ENCODE measurements at places on chromosomes 7 and 10. TPM values are rescaled to one million over a fixed set of nuclear protein-coding genes. Genes with fewer than 3 reads are reported as not detected.
A peak's percentile ranks its signal among the peaks of the same experiment; 100 is the strongest.

DNA sequence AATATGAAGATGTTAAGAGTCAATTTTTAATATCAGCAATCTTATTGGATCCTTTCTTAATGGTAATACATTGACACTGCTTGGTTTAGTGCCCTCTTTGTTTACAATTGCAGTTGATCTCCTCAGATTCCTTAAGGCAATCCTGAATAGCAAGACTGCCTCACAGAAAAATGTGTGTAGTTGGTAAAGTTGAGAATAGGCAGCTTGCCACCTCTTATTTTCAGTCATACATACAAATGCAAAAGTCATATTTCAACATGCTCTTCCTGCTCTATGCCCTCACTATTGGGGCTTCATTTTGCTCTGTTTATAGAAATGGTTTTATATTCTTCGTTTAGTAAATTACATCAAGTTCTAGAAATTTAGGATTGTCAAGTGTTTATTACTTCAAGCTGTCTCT is 661.1 kb upstream of the ANKRD30A start:
- DNase-seq = no peak

DNA sequence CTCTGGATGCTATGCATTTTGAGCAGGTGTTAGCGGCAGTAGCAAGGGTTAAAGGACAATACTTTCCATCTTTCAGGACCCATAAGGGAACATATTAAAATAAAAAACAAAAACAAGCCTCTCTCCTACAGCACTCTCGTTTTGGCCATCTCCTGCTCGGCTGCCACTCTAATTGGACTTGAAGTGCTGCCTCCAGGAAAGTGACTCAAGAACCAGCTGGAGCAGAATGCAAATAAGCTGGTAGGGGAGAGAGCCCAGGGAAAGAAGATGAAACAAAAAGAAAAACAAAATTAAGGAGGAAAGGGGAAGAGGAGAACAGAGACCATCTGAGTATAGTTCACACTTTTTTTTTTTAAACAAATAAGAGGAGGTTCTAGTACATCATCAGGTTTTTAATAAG is 65.6 kb downstream of the HBP1 start:
- no peak for DNase-seq

GRCh38 chr7:89661876-89662275 is 492.4 kb upstream of the STEAP1 start:
- DNase-seq = no peak

- DNase-seq = no peak
Observed at GRCh38 chr10:4301291-4302045, 516.5 kb upstream of the KLF6 start.

DNA sequence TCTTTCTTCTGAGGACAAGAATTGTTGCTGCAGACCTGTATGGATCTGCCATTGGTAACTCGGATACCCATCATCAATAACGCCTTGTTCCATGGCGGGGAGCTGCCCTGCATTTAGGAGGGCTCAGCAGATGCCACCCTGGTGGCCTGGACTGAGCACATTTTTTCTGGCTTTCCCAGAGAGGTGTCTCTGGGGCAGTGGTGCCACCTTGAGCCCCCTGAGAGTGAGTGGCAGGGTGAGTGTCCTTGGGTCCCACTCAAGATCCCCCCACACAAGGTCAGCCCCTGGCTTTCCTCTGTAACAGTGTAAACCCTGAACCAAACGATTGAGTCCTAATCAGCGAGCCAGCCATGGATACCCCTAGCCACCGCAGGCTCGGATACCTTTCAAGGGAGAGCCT is 258.6 kb downstream of the GLRX3 start:
- DNase-seq = no peak

DNA sequence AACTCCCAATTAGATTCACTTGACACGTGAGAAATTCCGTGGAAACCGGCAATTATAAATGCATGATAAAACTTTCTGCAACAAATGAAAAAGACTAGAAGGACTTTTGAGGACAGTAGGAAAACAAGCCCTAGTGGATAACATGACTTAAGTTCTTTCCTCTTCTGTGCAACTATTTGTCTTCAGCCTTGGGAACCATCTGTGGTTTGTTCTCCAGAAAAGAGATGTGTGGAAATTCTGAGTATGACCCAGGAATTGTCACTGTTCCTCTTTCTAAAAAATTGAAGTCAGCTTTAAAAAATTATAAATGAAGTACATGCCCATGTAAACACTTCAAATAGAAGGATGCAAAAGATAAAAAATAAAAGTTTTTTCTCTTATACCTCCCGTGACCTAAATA is 128.6 kb upstream of the SVIL start:
- no peak for DNase-seq

DNA sequence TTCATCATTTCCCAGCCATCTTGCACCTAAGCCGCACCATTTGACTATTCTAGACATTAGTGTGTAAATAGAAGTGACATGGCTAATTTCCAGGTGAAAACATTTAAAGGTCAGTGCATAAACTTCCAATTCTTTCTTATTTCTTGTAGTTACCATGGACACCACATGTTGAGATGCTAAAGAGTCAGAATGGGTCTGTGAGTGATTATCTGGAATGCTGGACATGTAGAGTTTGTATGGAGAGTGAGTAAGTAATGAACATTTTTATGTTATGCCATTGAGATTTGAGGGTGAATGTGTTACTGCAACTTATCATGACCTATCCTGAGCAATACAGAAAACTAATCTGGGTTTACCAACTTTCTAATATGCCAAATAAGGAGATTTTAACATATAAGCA is 60.4 kb downstream of the MEOX2 start:
- DNase-seq = no peak

GRCh38 chr10:26911811-26912461 is 51.2 kb upstream of the ABI1 start:
- DNase-seq = no peak

DNA sequence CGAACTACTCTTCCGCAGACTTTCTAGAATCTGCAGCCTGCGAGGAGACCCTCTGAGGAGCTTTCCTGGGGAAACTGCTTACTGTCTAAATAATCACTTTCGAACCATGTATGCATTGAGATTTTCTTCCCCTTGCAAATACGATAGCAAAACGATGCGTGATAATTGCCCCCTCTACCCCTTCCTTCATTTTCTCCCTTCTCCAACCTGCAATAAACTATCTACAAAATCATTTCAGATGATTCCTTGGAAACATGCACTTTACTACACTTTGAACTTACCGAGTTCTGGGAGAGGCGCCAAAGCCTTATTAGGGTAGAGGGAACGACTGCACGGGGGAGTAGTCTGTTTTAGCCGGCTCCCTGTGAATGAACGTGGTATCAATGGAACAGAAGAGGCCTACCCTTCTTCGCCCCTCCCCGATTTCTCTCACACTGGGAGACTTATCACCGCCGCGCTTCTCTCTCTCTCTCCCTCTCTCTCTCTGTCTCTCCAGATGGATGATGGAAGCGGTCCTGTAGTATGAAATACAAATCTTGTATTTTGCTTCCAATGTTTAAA is at the start of gene FGFBP3:
Gene FGFBP3 (minus strand): TSS at position 370 of the 561 bp plus-strand sequence. CDS start 517 bp downstream, outside the sequence.
- DNase-seq = peak; percentile 39

DNA sequence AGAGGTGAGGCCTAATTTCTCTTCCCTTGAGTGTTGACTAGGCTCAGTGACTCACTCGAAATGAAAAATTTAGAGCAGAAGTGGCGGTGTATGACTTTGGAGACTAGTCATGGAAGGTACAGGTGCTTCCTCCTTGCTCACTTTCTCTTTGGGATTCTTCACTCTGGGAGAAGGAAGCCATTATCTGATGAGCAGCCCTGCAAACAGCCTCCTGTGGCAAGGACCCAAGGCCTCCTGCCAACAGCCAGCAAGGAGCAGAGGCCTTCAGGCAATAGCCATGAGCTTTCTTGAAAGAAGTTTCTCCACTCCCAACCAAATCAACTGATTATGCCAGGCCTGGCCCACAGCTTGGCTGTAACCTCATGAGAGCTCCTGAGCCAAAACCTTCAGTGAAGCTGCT is 369.6 kb upstream of the VWC2 start:
- no peak for DNase-seq

- DNase-seq = no peak
Observed at GRCh38 chr10:60359066-60359465, 30.6 kb downstream of the ANK3 start.

DNA sequence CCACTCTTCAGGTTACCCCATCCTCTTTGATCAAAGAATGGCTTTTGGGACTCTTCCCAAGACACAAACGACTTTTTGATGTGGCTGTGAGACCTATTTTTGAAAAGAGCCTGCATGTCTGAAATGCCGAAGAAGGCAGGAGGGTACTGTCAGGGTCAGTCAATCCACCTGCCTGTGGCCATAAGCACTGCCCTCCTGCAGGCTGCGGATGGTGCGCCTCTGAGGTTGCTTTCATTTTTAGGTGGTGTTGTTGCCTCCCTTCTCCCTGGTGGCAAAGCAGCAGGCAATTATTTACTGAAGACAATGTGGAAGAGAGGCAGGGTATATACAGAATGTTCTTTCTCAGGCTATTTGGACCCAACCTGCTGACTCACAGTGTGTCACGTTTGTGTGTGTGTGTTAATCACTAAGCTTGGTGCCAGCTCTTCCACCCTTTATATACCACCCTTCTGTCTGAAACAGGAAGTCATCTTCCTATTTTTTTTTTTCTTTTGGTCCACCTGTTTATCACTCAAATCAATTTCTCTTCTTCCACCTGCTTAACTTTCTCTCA is 1421.2 kb upstream of the CELF2 start:
- no peak for DNase-seq

DNA sequence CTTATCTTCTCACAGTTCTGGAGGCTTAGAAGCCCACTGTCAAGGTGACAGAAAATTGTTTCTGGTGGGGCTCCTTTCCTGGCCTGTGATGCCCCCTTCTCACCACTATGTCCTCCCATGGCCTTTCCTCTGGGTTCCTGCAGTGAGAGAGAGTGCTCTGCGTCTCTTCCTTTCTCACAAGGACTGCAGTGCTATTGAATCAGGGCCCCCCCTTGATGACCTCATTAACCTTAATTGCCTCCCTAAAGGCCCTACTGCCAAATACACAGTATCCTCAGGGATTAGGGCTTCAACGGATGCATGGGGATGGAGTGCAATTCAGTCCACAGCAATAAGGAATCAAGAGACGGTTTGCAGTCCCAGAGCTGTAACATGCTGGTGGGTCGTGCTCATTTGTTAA is 82.0 kb upstream of the GRB10 start:
- no peak for DNase-seq

- no peak for DNase-seq
Observed at GRCh38 chr7:106433377-106433776, 148.6 kb upstream of the NAMPT start.

- peak; percentile 39 for DNase-seq
Observed at GRCh38 chr10:79981450-79982361, 32.8 kb upstream of the SFTPD start.

- DNase-seq = no peak
Observed at GRCh38 chr7:78062214-78062613, 263.6 kb downstream of the PHTF2 start.

DNA sequence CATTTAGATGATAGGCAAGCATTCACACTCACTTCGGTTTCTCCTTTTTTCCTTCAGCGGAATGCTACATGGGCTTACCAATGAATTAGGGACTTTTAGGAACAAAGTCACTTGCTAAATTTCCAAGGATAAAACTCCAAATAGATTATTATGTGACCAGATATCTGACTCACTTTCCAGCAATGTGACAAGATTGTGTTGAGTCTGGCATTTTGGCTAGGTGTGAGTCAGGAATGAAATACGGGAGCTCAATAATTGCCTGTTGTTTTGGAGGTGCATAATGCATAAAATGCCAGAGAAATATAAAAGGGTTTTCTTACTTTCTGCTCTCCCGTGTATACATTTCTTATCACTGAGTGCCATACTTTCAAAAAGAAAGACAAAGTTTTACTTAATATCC is 721.1 kb downstream of the KCNMA1 start:
- DNase-seq = no peak

- no peak for DNase-seq
Observed at GRCh38 chr10:48231699-48232315, 42.7 kb downstream of the FRMPD2 start.

DNA sequence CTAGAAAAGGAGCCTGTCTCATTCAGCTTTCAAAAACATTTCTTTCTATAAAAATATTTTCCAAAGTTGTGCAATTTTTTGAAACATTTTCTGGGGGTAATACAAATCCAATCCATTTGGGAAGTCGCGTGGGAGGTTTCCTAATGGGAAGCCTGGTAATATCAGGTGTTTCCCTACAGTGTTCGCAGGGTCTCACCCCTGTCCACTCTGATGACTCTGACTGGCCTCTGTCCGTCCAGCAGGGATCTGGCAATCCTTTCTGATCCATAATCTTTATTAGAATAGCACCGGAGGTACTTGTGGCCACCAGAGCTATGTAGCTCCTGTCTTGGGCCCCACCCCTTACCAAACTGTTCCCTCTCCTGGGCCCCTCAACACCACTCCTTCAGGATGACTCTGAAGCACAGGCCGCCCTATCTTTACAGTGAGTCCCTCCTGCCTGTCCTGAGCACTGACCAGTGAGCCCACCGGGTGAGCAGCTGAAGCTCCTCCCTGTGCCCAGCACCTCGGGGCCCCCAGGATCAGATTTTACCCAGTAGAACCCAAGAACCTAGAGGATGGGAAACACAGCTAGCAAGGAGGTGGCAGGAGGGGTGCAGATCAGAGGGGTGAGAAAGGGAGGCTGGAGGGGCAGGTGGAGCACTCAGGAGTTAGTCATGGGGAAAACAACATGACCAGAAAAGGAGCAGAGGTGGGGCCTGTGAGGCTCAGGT is 84.8 kb downstream of the PTPRE start:
- DNase-seq = no peak

DNA sequence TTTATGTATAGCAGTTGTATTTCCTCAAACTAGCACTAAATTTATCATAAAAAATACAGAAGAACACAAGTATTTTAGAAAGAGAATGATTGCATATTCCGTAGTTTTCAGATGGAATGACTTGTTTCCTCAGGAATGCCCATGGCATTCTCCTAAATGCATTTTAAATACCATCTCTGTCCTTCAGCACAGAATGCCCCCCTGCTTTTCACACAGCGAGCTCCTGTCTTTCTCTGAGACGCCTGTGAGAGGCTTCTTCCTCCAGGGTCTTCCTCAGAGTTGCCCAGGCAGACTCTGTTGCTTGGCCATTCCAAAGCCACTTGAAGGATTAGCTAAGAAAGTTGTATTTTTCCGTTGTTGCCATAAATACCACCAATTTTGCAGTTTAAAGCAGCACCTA is 10.1 kb downstream of the LANCL2 start:
- no peak for DNase-seq

DNA sequence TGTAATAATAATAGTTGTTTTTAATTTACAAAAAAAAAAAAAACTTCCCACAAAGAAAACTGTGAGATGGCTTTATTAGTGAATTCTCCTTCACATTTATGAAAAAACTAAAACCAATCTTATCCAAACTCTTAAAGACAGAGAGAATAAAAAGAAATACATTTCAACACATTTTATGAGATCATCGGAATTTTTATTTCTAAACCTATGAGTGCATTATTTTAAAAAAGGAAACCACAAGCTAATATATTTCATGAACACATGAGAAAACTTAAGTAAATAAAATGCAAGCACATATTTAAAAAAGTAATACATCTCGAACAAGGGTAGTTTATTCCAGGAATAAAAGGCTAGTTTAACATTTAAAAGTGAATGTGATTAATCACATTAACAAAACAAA is 31.5 kb downstream of the C7orf25 start:
- DNase-seq = no peak

GRCh38 chr7:30598121-30598876 is 3.6 kb downstream of the GARS1 start:
- no peak for DNase-seq

The RPEL1 gene
- not detected for total RNA-seq

The ARHGAP19 gene
- total RNA-seq = 54.4 TPM

The GALNT17 gene
- total RNA-seq = not detected

The COG5 gene
- total RNA-seq = 45.3 TPM

The BUD23 gene
- 57.2 TPM for total RNA-seq

The FAM3C gene
- 41.0 TPM for total RNA-seq

The PTPRZ1 gene
- not detected for total RNA-seq
